ENCODE measurements at places on chromosomes 6 and 20.

DNA sequence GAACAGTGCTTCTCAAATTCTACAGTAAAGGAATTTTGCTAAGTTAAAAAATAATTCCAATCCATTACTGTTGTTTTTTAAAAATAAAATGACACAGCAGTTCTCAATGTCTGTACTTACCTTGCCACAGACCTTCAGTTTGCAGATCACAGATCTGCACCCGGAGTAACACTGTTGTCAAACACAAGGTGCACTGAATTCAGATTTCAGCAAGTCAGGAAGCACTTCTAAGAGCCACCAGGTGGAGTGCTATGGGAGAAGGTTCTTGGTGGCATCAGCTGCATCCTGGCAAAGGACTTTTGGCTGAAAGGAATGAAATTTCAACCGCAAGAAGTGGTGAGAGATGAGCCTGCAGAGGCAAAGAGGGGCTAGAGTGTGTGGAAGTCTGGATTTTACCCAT is 17.4 kb downstream of the RSPH4A start:
- no peak for DNase-seq

DNA sequence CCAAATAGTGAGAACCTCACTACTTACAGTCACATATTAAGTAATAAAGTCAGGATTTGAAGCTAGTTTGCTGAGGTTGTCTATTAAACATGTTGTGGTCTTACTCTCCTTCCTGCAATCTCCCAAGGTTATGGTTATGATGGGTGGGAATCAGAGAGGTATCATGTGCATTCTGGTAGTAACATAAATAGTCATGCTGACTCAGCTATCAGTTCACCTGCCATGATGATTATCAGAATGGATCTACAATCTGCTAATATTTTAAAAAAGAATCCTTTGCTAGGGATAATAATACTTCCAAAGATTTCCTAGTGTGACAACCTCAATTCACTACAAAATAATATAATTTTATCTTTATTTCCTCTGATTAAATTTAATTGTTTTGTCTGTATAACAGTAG is 671.9 kb downstream of the KHDRBS2 start:
- no peak for DNase-seq

GRCh38 chr6:142307963-142308748 is 6.3 kb downstream of the ADGRG6 start:
- DNase-seq, result no peak

GRCh38 chr6:43261198-43261597 is 17.9 kb downstream of the TTBK1 start:
- no peak for DNase-seq

DNA sequence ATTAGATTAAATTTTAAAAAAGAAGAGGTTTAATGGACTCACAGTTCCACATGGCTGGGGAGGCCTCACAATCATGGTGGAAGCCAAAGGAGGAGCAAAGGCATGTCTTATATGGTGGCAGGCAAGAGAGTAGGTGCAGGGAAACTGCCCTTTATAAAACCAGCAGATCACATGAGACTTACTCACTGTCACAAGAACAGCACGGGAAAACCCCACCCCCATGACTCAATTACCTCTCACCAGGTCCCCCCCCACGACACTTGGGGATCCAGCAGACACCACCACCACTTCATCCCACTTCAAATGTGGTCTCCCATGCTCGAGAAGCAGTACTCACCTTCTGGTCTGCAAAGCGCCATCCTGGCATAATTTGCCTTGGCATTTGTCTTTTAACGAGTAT is 24.6 kb downstream of the MTFR2 start:
- DNase-seq, result no peak

DNA sequence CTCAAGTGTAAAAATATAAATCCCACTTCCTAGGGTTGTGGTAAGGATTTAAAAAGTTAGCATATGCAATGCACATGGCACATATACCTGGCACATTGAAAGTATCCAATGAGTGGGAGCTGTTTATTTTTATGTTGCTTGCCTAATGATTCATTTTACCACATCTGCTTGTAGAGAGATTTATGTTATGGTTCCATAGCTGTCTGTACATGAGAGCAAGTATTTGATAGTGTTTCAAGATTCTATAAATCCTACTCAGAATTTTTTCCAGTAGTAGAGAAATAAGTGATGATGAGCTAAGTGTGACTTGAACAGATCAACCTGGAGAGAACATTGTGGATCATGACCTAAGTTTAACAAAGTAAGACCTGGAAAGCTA is 125.3 kb upstream of the SPTLC3 start:
- DNase-seq, result no peak

- no peak for DNase-seq
These were observed 6.5 kb downstream of the PHIP start for GRCh38 chr6:79071547-79071946.

DNA sequence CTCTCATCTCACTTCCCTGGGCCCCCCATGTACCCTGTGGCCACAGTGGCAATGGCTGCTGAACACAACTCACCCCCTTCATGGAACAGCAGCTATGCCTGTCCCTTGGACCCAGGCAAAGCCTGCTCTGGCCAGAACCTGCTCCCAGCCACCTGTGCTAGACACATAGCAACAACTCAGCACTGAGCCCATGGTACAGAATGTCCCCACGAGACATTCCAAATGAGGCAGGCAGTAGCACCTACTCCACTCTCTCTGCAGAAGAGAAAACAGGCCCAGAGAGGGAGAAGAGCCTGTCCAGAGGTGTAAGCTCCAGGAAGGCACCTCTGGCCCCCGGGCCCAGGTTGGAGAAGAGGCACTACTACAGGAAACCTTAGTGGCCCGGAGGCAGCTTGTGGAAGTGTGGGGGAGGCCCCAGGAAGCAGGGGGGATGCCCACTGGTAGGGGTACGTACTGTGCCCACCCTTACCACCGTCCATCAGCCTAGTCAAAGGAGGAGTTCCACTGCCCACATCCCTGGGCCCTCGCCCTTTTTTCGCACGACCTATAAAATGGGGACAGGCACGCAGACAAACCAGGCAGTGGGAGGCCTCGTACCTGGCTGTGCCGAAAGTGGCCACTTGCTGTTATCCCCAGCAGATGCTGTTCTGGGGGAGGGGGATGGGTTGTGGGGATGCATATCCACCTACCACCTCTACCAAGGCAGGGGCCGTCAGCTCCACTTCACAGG is 97.2 kb downstream of the ASXL1 start:
- DNase-seq, result no peak

- peak; percentile 21 for DNase-seq
These were observed 39.5 kb downstream of the UNC5CL start for GRCh38 chr6:40999569-40999968.

GRCh38 chr6:131412960-131413830 is 159.8 kb upstream of the ARG1 start:
- no peak for DNase-seq

- DNase-seq, result no peak
These were observed 14.0 kb downstream of the HDDC2 start for GRCh38 chr6:125287718-125288117.

GRCh38 chr6:13368079-13368730 is 39.9 kb upstream of the TBC1D7 start:
- no peak for DNase-seq

GRCh38 chr6:99802396-99803031 is 191.5 kb downstream of the MCHR2 start:
- no peak for DNase-seq

DNA sequence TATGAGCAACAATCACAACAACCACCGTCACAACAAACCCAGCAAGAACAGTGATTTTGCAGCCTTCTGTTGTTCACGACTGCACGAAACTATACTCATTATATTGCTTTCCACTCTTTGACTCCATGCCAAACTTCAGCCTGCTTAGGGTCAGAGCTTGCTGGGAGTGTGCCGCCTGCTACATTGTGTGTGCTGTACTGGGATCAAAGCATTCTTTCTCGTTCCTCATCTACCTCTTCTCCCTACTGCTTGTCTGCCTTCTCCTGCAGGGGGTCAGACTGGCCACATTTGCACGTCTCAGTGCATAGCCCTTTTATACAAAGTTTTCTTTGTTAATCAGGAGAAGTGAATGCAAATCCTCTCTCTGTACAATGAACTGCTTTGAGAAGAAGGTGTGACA is 401.6 kb upstream of the CITED2 start:
- no peak for DNase-seq

DNA sequence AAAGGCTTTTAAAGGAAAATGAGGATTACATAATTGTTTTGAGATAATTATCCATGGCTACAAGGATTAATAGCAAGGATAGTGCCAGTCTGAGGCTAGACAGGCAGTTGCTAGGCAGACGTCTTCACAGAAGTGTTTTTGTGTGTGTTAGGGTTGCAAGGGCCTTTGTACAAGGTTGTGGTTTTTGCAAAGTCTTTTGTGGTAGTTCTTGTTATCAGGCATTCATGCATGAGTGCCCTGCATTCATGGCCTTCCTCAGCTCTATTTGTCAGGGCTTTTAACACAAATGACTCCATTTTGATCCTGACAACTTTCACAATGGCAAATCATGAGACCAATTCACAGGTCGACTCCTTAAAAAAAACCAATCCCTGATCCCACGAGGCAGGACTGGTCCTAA is 68.1 kb upstream of the TXNDC5 start:
- DNase-seq, result no peak

GRCh38 chr20:54323227-54323734 is 115.4 kb downstream of the PFDN4 start:
- no peak for DNase-seq

DNA sequence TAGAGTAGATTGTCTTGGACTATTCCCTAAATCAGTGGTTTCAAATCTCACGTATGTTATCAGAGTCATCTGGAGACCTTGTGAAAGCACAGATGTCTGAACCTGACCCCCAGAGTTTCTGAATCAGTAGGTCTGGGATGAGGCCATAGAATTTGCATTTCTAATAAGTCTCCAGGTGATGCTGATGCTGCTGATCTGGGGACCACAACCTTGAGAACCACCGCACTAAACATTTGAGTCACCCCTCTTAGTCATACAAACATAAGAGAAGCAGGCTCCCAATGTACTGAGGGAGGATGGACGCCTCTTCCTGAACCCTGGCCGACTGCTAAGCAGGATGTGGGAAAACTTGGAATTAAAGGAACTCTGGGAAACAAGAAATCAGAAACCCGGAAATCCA is 187.8 kb upstream of the PRDM1 start:
- no peak for DNase-seq

DNA sequence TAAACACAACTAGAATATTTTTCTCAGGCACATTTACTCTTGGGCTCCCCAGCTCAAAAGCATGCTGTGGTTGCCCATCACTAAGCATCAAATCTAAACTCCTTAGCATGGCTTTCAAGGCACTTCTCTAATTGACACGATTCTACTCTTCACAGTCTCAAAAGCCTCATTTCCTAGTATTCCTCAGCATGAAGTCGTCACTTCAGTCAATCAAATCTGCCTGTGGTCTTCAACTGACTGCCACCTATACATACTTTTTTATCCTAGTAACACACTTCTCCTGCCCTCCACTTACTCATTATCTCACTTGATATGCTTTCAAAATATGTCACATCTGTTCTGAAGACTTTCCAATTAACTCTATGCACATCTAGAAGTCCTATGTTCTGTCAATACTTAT is 110.3 kb downstream of the TBC1D32 start:
- DNase-seq, result no peak

DNA sequence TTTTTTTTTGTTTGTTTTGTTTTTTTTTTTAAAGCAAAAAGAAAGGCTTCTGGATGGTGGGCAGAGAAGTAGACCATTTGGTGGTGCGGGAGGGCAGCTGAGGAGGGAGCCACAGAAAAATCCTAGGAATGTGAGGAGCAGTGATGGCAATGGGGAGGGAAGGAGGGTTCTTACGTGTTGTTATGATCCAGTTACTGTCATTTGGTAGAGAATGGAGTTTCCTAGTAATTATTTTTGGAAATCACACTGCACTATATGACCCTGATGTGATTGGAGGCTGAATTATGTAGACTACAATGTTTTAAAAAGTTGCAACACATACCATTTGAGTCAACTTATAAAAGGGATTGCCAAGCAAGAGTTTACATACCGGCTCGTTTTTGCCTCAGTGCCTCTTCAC is 22.1 kb downstream of the ADGRF5 start:
- DNase-seq, result no peak

GRCh38 chr20:1811621-1812498 is 83.3 kb upstream of the SIRPA start:
- no peak for DNase-seq

GRCh38 chr6:170471491-170471890 is 81.6 kb downstream of the PSMB1 start:
- no peak for DNase-seq

GRCh38 chr6:133553652-133554051 is 312.5 kb downstream of the EYA4 start:
- DNase-seq, result no peak

- DNase-seq, result no peak
These were observed 24.4 kb downstream of the ARG1 start for GRCh38 chr6:131597446-131597845.

DNA sequence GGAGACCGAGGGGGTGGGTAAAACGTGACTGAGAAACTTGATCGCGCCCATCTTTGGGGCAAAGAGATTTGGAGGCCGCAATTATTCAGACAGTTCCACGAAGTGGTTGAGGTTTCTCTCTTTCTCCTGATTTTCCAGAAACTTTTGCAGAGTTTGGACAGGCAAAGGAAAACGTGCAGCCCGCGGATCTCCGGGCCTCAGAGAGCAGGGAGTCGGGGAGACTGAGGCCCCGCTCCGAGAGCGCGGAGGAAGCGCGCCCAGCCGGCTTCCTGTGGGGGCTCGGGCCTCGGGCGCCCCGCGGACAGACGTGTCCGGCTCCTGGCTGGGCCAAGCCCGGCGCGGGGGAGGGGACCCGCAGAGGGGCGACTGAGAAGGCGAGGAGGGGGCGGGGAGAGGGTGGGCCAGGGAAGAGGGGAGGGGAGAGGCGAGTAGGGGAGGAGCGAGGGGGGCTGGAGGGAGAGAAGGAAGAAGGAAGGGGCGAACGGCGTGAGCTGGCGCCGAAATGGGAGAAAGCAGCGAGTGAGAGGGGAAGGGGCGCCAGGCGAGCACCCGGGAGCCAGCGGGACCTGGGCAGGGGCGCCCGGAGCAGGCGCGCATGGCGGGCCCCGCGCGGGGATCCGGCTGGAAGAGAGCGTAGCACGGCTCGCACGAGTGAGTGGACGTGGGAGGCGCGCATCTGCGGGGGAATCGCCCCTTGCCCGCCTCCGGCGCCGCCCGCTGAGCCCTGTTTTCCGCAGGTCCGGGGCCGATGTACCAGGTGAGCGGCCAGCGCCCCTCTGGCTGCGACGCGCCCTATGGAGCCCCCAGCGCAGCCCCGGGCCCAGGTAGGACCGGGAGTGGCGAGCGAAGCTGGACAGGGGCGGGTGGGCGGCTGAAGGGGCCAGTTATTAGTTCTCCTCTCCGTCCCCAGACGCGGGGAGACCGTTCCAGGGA is at the start of gene MDFI:
MDFI (plus strand) TSS at position 467 of the 933 bp plus-strand sequence; CDS start at position 749, 282 bp downstream.
- DNase-seq, result no peak

DNA sequence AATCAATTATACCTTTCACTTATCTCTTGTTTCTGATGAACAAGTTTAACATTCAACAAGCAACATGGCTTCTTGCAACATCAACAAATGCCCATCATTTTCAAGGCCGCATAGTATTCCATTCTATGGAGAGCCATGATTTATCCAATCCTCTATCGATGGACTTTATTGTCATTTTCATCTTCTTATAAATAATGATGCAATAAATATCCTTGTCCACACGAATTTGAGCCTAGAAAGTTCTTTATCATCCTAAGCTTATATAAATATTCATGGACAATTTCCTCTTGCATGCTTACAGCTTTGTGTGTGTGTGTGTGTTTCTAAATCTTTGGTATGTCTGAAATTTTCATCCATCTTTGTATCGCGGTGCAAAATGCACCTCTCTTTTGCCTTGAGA is 29.1 kb downstream of the TOX2 start:
- DNase-seq, result no peak

- DNase-seq, result no peak
These were observed 223.4 kb downstream of the FOXC1 start for GRCh38 chr6:1832844-1833787.

Data from GM19239 (cell line).